ENCODE measurements at places on chromosomes 12 and 14.
A peak's percentile ranks its signal among the peaks of the same experiment; 100 is the strongest.

GRCh38 chr12:575948-576614 lies 87.2 kb downstream of the NINJ2 start:
- peak; percentile 58 for DNase-seq

- no peak for DNase-seq
Measured at GRCh38 chr14:49058511-49058910, 527.7 kb downstream of the RPS29 start.

DNA sequence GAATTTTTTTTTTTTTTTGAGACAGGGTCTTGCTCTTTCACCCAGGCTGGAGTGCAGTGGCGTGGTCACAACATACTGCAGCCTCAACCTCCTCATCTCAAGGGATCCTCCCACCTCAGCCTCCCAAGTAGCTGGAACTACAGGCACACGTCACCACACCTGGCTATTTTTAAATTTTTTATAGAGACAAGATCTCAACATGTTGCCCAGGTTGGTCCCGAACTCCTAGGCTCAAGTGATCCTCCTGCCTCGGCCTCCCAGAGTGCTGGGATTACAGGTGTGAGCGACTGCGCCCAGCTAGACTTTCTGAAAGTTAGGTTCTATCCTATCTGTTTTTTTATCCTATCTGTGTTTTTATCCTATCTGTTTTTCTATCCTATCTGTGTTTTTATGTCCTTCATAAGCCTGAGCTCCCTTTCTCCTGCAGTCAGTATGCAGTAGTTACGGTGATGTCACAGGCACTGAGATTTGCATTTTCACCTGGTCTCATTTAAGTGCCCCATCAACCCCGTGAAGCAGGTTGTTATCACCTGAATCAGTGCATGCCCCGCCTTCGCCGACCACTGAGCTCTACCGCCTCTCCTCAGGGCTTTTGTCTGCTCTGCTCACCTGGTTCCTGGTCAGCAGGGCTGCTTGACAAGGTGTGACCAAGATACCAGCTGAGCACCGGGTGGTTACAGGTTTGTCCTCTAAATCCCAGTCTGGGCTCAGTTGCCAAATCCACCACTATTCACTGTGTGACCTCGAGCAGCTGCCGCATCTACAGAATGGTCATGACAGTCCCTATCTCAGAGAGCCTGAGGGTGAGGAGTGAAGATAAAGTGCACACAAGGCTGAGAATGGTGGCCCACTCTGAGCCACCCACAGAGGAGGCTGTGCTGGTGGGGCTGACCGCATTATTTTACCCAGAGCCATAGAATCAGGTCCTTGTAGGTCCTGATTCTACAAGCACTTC lies 33.1 kb downstream of the SYNDIG1L start:
- DNase-seq = no peak

GRCh38 chr12:241266-241665 lies 21.4 kb downstream of the SLC6A13 start:
- DNase-seq = no peak

DNA sequence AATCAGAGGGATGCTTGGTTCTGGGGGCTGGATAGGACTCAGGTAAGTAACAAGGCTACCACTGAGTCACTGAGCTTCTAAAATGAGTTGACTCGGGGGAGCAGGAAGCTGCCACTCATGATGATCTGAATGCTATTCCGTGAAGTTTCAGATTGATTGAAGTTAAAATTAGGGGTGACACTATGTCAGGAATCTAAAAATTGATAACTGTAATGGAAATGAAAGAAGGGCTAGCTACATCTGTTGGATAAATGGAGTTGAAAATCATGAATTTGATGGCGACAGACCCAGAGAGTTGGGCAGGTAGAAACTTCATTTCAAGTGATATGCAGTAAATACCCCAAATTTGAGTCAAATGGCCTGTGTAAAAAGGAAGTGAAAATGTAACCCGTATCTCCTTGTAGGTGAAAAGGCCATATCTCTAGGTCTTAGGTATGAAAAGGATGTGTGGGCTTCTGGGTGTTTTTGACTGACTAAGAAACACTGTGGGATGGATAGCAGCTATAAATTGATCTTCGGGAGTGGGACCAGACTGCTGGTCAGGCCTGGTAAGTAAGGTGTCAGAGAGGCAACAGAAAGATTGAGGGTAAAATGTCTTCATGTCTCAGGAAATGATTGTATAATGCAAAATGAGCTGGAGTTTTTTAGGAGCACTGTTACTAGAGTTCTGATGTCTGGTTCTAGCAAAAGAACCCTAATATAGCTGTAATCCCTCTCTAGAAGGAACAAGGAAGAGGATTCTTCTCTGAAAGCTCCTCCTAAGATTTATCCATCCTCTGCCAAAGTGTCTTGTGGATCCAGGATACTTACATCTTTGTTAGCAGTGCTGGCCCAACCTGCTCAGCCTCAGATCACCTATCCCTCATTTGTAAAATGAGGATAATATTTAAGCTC lies 57.3 kb downstream of the DAD1 start:
- no peak for DNase-seq

DNA sequence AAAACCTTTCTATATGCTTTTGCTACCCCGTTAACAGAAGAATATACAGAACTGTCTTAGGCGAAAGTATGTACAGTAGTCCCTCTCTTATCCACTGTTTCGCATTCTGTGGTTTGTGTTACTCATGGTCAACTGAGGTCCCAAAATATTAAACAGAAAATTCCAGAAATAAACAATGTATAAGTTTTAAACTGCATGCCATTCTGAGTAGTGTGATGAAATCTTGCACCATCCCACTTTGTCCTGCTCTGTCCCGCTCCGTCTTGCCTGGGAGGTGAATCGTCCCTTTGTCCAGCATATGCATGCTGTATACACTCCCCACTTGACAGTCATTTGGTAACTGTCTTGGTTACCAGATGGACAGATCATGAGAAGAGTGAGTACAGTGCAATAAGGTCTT lies 70.1 kb upstream of the STRN3 start:
- DNase-seq = no peak

GRCh38 chr12:69471667-69472385 lies 1.6 kb downstream of the FRS2 start:
- DNase-seq = no peak

DNA sequence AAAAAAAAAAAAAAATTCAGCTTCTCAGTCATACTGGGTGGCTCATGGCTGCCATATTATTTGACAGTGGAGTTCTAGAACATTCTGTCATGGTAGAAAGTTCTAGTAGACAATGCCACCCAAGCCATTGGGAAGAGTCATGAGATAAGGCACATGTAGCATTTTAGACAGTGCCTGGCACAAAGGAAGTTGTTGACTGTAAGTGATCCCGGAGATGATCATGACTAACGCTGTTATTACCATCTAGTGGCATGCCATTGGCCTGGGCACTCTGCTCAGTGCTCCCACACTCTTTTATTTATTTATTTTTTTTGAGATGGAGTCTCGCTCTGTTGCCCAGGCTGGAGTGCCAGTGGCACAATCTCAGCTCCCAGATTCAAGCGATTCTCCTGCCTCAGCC lies 80.4 kb downstream of the FOXN4 start:
- no peak for DNase-seq

DNA sequence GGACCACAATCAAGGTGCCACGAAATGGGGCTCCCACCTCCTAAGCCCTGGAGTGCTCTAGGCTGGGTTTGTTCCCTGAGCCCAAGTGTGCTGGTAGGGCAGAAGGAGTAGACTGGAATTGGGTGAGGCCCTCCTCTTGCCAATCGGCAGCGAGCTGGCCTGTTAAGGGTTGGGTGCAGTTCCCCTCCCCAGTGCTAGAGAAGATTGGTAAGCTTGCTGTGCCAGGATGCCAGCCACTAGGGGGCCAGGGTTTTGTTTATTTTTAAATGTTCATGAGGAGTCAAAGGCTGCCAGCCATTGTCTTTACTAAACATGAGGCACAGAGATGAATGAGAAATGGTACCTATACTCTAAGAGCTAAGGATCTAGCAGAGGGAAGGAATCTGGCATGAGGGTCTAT lies 79.7 kb downstream of the SPTB start:
- DNase-seq = peak; percentile 29

GRCh38 chr12:80857311-80857710 lies 80.4 kb downstream of the LIN7A start:
- DNase-seq = no peak

- DNase-seq = no peak
Measured at GRCh38 chr12:58254463-58255100, 313.2 kb downstream of the ATP23 start.

GRCh38 chr12:57724003-57724935 lies 14.3 kb downstream of the AGAP2 start:
- DNase-seq = no peak

DNA sequence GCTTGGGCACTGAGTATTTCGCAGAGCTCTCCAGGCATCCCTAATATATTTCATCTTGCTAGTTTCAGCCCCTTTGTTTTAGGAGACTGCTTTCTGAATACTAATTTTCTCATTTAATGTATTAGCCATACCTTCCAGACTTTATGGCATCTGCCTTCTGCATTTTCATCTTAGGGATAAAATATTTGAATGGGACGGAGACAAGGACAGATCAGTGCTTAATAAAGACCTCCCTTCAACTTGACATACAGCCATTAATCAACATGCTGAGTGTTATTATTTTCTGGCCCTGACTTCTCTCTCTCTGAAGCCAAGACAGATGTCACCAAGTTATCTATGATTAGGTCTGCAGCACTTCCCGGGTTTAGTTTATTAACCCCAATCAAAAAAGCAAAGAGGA lies 42.4 kb downstream of the CACNA2D4 start:
- DNase-seq = no peak

- DNase-seq = no peak
Measured at GRCh38 chr12:10739157-10740118, 16.3 kb upstream of the YBX3 start.

DNA sequence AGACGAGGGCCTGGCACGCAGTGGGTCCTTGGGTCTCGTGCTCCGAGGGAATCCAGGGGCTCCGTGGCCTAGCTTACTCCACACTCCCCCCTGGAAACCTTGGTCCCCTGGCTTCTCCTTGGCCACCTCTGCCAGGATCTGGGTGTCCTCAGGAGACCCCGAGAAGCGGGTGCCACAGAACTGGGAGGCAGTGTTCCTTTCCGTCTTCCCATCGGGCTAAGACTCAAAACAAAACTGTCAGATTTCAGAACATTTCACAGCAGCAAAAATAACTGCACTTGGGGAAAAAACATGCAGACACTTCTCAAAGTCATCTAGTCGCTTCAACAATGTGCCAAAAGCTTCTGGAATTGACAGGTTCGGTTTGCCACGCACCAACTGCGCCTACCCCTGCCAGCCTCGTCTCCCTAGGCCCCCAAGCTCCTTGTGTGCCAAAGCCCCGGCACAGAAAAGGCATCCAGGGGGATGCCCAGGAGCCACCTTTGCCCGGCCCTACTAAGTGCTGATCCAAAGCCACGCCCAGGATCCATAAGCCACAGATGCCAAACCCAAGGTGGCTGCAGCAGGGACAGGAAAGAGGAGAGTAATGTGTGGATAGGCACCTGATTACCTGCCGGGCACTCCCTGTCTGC lies 58.4 kb upstream of the DIO3 start:
- no peak for DNase-seq

DNA sequence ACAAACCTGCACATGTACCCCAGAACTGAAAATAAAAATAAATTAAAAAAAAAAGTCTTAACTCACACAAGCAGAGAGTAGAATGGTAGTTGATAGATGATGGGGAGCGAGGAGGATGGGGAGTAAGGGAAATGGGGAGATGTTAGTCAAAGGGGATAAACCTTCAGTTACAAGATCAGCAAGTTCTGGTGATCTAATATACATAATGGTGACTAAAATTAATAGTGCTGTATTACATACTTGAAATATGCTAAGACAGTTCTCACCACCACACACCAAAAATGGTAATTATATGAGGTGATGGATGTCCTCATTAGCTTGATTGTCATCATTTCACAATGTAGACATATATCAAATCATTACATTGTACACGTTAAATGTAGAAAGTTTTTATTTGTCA lies 3.2 kb upstream of the C12orf42 start:
- DNase-seq = no peak

DNA sequence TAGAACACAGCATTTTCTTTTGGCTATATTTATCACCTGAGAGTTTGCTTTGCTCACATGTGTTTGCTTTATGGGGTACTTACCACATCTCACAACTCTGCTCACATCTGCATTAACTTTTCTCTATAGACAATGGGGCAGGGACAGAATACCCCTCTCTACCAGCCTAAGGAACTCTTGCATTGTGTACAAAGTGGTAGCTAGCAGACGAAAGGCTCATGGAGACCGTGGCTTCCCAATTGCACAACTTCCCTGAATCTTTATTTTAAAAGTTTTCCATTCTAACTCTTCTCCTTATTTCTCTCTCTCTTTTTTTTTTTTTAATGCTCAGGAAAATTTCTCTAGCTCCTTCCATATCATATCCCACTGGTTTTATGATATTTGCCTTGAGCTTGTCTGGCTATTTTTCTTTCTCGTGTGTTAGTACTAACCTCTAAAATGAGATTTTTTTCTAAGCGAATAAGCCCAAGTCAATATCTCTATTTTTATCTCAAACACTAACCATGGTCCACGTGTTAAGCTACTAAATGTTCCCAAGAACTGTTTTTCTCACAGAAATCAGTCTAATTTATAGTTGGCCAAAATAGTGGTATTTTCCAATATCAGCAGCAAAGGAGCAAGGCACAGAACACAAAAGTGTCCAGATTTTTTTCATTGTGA lies 155.2 kb downstream of the STXBP6 start:
- DNase-seq = no peak

GRCh38 chr14:104724981-104725771 lies 1.1 kb downstream of the ADSS1 start:
- DNase-seq = peak; percentile 28

DNA sequence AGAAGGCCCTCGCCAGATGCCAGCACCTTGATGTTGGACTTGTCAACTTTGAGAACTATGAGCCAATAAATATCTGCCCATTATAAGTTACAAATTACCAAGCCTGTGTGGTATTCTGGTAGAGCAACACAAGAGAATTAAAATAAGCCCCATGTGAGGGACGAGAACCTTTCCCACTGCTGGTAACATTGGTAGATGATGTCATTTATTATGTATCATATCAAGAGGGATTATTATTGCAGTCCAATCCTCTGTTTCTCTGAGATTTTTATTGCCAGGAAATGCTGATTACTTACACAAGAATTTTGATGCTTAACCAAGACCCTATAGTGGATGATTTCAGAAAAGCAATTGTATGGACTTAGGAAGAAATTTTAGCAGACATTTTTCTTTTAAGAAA lies 40.3 kb upstream of the SLC24A4 start:
- DNase-seq = no peak

GRCh38 chr14:74510959-74511409 lies 17.4 kb downstream of the ISCA2 start:
- peak; percentile 87 for DNase-seq

GRCh38 chr14:92943855-92944570 lies 21.1 kb downstream of the CHGA start:
- no peak for DNase-seq

- DNase-seq = no peak
Measured at GRCh38 chr14:105418269-105419194, 1.1 kb upstream of the MTA1 start.

DNA sequence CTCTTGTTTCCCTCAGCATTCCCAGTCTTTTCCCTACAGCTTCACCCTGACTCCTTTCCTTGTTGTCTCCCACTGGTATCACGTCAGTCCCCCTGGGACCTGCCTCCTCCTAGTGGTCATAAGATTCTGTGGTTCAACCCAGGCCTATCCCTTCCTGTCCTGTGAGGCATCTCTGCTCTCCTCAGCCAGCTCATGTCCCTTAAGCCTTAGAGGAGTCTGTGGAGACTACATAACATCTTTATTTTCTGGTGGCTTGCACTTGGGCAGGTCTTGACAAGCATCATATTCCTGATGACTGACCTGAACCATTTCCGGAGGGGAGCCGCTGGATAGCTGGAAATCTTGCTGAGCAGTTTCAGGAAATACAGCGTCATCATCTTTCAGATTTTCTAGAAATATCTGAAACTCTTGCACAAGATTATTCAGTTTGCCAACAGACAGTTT lies 688 bp downstream of the C12orf71 start:
- peak; percentile 49 for DNase-seq
